Suprapubic skin (tissue), 4 donors: ENCODE measurements at places on chromosomes 3 and 15. TPM values are rescaled to one million over a fixed set of nuclear protein-coding genes. Genes with fewer than 3 reads are reported as not detected.

Gene ADPRH
- 2.1 TPM for total RNA-seq

Gene SNTN
- total RNA-seq = not detected

- H3K4me3 ChIP-seq = no peak overlapping the region
- H3K27me3 ChIP-seq = no peaks in the 10 kb centered on the region
- H3K36me3 ChIP-seq = no peaks in the 10 kb centered on the region
- no peak overlapping the region for H3K27ac ChIP-seq
- no peak for DNase-seq
These were observed 212.2 kb downstream of the LPP start for GRCh38 chr3:188365988-188366698.

DNA sequence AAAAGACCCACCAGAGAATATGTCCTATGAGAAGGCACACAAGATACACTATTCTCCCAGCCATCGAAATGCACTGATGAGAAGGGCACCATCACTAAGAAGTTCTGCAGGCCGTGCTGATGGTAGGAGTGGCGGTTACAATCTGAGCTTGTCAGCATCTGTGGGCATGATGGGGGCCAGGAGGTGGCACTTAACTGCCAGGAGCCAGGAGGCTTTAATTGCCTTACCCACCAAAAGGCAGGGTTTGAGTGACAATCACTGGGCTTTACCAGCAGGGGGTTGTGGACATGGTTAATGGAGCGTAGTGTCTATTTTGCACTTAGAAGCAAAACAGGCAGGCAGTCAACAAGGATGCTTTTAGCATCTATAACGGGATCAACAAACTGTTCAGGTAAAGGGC, 16.0 kb upstream of the SQOR start:
- DNase-seq = no peak
- H3K36me3 ChIP-seq = no peaks in the 10 kb centered on the region
- no peak overlapping the region for H3K4me3 ChIP-seq
- no peaks in the 10 kb centered on the region for H3K4me1 ChIP-seq

GRCh38 chr3:126944089-126944965, 38.6 kb upstream of the PLXNA1 start:
- H3K36me3 ChIP-seq = no peaks in the 10 kb centered on the region
- no peak overlapping the region for H3K27ac ChIP-seq
- DNase-seq = peak; percentile 49
